Activated CD4-positive, alpha-beta T cell treated with anti-CD3 and anti-CD28 coated beads for 36 hours (primary cell): ENCODE measurements at places on chromosomes 4 and X. TPM values are rescaled to one million over a fixed set of nuclear protein-coding genes. Genes with fewer than 3 reads are reported as not detected.

DNA sequence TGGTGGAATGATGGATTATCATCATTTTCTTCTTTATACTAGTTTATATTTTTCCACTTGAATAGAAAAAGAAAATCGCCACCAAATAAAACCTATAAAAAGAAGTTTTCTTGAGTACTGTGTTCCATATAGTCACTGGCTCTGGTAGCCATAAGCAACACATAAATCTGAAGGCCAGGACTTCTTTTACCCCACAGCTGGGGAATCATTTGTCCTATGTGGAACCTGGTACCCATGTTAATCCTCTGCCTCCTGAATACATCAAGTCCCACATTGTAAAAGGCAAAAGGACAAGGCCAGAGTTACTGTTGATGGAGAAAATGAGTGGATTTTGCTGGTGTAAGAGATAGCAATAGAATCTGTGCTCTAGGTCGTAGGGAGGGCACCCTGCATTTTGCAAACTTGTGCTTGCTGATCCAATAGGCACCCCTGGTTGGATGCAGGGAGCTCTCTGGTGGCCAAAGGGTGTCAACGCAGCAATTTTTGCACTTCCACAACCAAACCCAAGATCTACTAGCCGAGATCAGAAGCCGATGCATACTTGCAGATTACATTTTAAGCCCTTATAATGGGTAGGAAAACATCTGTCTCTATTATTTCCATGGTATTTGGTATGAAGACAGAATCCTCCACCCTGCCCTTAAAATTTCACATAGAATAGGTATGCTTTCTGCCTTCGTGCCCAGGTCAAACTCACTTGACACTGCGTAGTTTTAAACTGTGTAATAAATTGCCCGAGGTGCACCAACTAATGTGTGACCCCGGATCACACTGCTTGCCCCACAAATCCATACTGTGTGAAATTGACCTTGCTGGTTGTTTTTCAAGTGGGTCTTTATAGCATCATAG lies 146.2 kb upstream of the SCML1 start:
- H3K36me3 ChIP-seq = no peaks in the 10 kb centered on the region
- peak; percentile 68 for DNase-seq
- H3K27ac ChIP-seq = peak overlapping the region; percentile 20
- H3K4me1 ChIP-seq = peaks cover 23% of the 10 kb centered on the region
- no peak overlapping the region for H3K4me3 ChIP-seq
- H3K27me3 ChIP-seq = peaks cover 6% of the 10 kb centered on the region

DNA sequence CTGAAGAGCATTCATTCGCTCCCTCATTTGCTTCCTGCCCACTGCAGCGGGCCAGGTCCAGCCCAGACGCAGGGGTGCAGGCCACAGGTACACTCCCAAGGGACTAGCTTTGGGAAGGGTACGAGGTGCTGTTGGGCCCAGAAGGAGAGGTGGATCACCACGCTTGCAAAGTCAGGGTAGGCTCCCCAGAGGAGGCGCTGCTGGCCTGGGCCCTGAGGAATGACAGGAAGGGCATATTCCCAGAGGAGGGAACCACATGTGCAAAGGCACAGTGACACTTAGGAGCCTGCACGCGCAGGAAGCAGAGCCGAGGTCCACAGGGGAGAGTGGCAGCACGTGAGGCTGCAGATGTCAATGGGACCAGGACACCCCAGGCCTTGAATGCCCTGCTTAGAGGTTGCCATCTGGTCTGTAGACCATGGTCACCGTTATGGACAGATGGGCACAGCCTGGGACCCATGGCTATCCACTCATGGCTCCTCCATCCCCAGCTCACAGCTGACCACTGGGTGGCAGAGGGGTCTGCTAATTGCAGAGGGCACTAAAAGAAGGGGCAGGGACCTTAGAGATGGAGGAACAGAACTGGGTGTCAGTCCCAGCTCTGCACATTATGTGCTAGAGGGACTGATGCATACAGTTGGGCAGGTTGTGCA lies 7.9 kb downstream of the HTRA3 start:
- no peak overlapping the region for H3K4me3 ChIP-seq
- no peaks in the 10 kb centered on the region for H3K36me3 ChIP-seq
- peaks cover 8% of the 10 kb centered on the region for H3K27me3 ChIP-seq
- H3K4me1 ChIP-seq = no peaks in the 10 kb centered on the region
- no peak for DNase-seq

- H3K36me3 ChIP-seq = no peaks in the 10 kb centered on the region
- peak; percentile 26 for DNase-seq
- no peaks in the 10 kb centered on the region for H3K4me1 ChIP-seq
- H3K27ac ChIP-seq = no peak overlapping the region
These were observed 180.7 kb downstream of the GASK1B start for GRCh38 chr4:157992038-157992705.

- no peak overlapping the region for H3K27ac ChIP-seq
- DNase-seq = no peak
- peaks cover 4% of the 10 kb centered on the region for H3K27me3 ChIP-seq
- peaks cover 6% of the 10 kb centered on the region for H3K36me3 ChIP-seq
These were observed 138.2 kb downstream of the NPNT start for GRCh38 chr4:106033469-106033868.

DNA sequence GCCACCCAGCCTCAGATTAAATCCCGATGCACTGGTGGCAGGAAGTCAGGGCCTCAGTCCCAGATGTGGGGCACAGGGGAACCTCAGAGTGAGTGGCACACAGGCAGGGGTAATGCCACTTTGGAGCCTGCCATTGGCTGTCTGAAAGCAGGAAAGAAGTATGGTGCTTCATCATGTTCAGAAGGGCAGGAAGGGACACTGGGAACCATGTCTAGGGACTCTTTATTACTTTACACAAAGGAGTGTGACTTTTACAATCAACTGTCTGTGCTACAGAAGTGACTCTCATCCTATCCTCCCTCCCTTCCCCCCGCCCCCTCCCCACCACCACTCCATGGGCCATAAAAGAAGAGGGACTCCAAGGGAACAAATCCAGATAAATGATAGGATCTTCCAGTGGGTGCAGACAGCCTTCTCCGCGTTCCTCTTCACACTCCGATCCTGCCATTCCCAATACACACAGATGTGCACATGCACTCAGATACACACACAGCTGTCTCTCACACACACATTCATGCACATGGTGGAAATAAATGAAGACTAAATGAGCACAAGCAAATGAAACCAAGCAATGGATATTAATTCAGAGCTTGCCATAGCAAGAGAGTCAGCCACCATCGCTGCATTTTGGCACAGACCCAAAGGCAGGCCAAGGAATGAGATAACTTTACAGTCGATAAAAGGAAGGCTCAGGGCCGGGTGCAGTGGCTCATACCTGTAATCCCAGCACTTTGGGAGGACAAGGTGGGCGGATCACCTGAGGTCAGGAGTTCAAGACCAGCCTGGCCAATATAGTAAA lies 2.5 kb upstream of the TMEM154 start:
- DNase-seq = no peak
- H3K4me3 ChIP-seq = no peak overlapping the region
- no peak overlapping the region for H3K27ac ChIP-seq
- H3K27me3 ChIP-seq = no peaks in the 10 kb centered on the region
- peaks cover 3% of the 10 kb centered on the region for H3K36me3 ChIP-seq
- peaks cover 40% of the 10 kb centered on the region for H3K4me1 ChIP-seq

GRCh38 chrX:42714981-42715700 lies 62.8 kb downstream of the PPP1R2C start:
- no peak overlapping the region for H3K4me3 ChIP-seq
- peak; percentile 58 for DNase-seq
- no peaks in the 10 kb centered on the region for H3K36me3 ChIP-seq
- no peak overlapping the region for H3K27ac ChIP-seq

DNA sequence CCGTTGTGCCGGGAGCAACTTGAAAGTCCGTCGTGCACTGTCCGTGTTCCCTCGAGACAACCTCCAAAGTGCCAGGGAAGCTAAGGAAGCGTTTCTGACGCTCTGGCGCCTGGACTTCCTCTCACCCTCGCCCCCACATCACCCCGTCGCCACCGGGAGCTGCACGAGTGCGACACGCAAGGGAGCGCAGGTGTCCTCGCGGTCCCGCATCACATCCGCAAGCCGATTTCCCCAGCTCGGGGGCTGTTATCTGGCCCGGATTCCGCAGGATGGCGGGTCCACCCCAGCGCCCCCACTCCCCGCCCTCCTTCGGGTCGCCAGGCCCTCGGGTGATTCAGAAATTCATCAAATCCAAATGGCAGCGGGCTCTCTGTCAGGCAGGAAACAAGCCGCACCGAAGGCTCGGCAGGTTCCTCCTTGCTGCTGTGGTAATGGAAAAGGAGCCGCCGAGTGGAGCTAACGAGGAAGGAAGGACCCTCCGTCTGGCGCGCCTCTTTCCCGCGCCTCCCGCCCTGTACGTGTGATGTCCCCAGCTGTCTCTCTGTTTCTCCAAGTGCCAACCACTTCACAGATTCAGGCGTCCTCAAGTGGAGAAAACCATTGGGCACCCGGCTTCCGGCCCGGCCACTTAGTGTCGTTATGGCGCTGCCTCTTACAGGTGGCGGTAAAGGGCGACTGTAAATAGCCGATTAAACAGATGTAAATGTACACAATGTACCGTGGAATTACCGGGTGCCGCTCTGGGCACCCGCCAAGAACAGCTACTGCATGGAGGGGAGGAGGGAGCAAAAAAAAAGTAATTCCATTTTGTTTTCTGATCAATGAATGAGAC lies 921 bp upstream of the SETD7 start:
- DNase-seq = peak; percentile 80
- peak overlapping the region; percentile 96 for H3K4me3 ChIP-seq
- H3K4me1 ChIP-seq = peaks cover 55% of the 10 kb centered on the region
- H3K36me3 ChIP-seq = peaks cover 4% of the 10 kb centered on the region
- H3K27me3 ChIP-seq = no peaks in the 10 kb centered on the region

The PALLD gene
- 9.5 TPM for total RNA-seq

The RNF4 gene
- total RNA-seq = 87.5 TPM
